ENCODE measurements at places on chromosomes 3 and 15.

- no peak for DNase-seq
Observed at GRCh38 chr15:86493884-86494283, 414.2 kb downstream of the AGBL1 start.

- no peak for DNase-seq
Observed at GRCh38 chr3:172787019-172787418, 36.5 kb downstream of the ECT2 start.

DNA sequence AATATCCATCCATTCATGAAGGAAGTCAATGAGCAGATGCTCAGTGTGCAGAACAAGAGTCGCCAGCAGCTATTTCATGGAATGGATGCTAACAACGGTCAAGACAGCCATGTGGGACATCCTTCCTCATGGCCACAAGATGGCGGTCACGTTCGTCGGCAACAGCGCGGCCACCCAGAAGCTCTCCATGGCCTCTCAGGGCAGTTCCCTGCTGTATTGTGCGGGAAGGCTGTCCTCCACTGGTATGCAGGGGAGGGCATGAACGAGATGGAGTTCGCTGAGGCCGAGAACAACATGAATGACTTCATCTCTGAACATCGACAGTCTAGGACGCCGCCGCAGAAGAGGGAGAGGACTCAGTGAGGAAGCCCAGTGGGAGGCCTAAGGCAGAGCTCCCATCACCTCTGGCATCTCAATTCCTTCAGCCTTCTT is 208.3 kb downstream of the TJP1 start:
- no peak for DNase-seq

GRCh38 chr3:60650171-60650570 is 601.1 kb downstream of the FHIT start:
- no peak for DNase-seq

DNA sequence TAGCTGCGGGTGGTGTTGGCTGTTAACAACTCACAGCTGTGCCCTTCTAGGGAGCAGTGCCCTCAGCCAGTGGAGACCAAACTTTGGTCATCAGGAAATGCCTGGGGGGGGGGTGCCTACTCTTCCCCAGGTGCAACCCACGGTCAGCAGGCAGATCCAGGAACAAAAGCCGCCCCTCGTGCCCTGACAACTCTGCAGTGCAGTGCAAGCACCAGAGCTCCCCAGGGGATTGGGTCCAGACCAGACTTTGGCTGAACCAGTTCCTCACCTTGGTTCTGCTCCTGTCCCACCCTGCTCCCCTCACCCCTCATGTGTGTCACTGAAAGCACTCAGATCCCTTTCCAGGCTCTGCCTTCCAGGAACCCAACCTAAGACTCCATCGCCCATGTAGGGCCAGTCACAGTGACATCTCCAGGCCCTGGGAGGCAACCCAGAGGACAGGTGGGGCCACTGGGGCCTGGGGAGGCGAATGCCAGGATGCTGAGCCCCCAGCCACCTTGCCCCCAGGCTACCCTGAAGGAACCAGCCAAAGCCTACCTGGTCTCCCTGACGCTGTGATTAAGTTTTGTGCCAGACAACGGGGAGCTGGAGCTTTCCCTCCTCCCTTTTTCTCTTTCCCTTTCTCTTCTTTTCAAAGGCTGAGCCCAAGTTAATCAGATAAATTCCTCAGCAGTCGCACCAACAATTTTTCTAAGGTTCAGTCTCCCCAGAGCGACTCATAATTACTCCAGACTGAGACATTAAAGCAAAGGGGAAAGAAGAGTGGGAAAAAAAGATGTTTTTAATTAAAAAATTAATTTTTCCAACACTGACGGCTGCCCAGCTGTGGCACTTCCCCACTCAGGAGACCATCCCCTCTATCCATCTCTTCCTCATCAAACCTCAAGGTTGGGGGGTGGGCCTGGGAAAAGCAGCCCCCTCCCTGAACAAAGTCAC is 207.5 kb upstream of the LINGO1 start:
- no peak for DNase-seq

DNA sequence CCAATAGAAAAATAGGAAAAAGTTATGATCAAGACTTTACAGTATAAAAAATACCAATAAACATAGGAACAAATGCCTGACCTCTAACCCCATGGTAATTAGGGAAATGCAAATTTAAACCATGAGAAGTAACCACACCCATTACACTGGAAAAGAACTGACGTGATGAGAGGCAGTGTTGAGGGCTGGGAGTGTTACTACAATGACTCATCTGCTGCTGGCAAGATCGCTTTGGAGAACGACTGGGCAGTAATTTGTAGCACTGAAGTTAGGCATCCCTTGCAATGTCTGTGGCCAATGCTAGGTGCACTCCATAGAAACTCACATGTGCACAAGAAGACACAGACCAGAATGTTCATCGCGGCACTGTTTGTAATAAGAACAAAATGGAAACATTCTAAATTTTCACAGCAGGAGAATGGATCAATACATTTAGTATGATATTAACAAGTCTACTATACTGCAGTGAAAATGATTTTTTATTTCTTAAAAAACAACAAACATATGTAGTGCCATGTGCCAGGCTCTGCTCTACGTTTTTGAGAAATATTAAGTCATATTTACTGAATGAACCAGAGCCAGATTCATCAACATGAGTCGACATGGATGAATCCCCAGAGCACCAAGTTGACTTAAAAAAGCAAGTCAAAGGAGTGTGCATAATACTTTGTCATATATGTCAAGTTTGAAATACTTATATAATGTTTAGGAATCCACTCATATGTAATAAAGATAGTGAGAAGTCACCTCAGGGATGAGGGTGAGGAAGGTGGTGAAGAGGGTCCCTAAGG is 37.6 kb upstream of the EPHB3 start:
- peak; percentile 71 for DNase-seq

DNA sequence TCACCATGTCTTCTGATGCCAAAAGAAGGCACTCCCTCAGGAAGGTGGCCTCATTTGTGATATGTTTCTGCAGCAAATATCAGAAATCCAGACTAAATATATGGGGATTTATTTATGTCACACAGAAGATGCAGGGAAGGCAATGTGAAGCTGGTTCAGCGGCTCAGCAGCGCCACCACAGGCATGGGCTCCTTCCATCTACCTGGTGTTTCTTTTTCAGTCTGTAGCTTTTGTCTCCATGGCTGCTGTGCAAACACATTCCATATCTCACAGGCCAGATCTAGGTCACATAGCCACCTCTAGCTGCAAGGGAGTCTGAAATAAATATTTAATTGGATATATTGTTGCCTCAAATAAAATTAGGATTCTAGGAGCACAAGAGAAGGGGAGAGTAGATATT is 502.1 kb upstream of the IL12A start:
- no peak for DNase-seq

- peak; percentile 80 for DNase-seq
Observed at GRCh38 chr15:64634027-64634426, 141.4 kb downstream of the RBPMS2 start.

- no peak for DNase-seq
Observed at GRCh38 chr3:112745567-112746248, 101.0 kb downstream of the CD200R1L start.

DNA sequence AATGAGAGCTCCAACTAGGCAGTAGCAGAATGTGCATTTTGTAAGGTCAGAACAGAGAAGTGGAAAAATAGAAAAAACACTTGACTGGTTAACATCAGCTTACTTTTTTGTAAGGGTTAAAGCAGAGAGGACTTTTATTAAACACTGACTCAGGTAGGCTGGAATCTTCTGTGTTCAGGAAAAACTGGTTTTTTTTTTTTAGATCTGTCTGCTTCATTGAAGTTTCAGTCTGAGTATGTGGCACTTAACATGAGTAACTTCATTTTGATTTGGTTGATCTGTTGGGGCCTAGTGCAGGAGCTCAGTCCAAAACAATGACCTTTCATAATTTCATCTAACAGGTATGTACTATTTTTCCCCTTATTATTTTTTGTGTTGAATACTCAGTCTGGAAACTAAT is 141.1 kb downstream of the DOCK3 start:
- DNase-seq = no peak

DNA sequence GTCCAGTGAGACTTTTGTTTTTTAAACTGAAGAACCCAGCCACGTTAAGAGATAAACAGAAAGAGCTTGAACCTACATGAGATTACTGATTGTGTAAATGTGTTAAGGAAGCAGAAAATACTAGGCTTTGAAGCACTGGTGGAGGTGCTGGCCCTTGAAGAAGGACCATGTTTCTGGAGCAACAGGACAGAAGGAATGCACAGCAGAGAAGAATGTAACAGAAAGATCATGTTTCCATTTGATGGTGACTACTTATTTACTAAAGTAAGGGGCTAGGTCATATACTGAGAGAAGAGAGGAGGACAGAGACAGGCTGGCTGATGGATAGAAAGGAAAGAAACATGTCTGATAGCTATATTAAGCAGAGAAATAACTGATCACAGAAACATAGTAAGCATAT is 88.8 kb downstream of the CLASP2 start:
- no peak for DNase-seq

DNA sequence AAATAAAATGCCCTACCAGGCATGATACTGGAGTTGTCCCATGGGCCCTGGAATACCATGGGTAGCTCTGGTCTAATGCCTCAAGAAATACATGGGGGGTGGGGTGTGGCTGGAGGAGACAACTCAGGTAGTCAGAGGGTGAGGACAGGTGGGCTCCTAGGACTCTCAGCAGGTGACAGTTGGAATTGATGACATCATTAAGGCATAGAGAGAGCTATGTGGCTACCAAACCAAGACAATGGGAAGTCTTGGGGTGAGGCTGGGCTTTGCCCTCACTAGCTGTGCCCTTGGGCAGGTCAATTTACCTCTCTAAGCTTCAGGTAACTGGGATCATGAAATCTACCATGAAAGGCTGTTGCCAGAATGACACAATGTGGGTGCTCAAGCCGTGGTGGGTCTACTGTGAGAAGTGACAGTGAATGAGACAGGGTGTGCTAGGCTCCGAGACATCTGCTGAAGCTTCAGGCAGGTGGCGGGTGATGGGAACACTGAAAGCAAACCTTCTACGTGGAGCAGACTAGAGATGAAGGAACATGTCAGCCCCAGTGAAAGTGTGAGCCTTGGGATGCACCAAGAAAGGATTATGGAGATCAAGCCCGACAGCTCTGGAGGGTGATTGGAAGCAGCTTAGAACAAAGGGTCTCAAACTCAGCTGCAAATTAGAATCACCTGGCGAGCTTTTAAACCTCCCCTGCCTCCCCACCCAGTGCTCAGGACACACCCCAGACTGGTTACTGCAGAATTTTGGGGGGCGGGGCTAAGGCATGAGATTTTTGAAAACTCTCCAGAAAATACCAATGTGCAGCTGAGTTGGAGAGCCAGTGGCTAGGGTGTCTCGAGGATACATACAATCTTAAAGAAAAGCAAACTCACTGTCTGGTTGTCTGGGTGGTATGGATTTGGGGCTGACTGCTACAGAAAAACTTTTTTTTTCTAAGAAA is 21.5 kb downstream of the SLC6A20 start:
- DNase-seq = no peak

DNA sequence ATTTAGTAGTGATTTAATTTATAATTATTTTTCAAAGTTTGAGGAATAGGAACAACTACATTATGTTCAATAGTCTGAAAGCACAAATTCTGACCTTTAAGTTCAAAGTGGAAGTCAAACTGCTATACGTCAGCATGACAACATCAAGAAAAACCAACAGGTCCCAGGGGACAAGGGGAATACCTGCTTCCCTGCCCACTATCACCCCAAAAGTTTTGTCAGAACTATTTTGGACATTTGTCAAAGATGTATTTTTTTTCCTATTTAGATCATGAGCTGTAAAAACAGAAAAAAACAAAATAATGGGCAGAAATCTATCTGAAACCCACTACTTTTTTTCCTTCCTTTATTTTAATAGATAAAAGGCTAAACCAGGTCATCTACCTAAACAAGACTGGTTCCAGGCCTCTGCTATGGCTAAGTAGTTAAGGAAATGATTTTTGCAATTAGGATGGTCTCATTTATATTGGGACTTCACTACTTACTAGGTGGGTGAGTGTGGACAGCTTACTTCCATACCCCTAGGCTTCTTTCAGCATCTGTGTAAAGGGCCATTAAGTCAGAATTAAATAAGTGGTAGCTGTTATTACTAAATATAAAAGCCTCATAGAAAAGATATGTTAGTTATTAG is 746.3 kb downstream of the FHIT start:
- no peak for DNase-seq

DNA sequence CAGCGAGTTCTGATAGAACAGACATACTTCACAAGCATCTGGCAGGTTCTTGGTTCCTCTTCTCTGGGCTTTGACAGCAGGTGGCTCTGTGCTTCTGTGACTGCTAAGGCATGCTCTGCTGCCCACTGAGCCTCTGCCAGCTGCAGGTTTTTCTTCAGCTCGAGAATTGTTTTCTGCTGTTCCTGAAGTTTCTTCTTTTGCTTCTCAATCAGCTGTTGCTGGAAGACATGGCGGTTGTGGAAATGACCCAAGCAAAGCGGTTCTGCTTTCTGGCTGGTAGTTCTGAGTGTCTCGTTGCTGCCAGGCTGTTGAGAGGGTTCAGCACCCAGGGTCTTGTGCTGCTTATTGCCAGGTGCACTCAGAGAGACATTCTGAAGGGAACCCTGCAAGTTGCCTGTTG is 50.8 kb downstream of the CCDC191 start:
- DNase-seq = no peak

GRCh38 chr15:40379374-40379773 is 3.1 kb upstream of the KNSTRN start:
- no peak for DNase-seq

DNA sequence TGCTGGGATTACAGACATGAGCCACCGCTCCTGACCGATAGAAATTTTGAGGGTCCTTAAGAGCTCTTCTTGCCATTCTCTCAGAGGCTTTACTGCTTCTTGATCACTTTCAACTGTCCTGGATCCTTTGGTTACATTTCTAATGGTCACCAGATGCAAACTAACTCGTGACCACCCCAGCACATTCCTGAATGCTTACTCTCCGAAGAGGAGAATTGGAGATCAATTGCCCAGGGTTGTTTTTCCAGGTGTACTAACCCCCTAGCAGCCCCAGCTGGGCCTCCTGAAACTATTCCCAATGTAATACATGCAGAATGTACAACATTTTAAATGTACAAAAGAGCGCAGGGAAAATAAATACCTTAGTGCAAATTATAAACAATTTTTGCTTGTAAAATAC is 65.1 kb upstream of the TBL1XR1 start:
- DNase-seq = peak; percentile 34

- peak; percentile 73 for DNase-seq
Observed at GRCh38 chr15:35519541-35520149, 26.3 kb downstream of the DPH6 start.
